ENCODE measurements at places on chromosomes 16 and 17.

- no peak for DNase-seq
These were observed 3.7 kb upstream of the CDK3 start for GRCh38 chr17:75996665-75997590.

GRCh38 chr16:60729051-60729450 is 1307.2 kb downstream of the CDH8 start:
- no peak for DNase-seq

GRCh38 chr16:12900156-12900555 is 1.2 kb upstream of the SHISA9 start:
- DNase-seq = no peak

GRCh38 chr17:35877345-35878029 is 2.7 kb downstream of the CCL5 start:
- DNase-seq = no peak

- peak; percentile 67 for DNase-seq
These were observed 4.3 kb upstream of the APRT start for GRCh38 chr16:88815901-88816589.

- DNase-seq = no peak
These were observed 145.3 kb upstream of the LHX1 start for GRCh38 chr17:36791942-36792475.

GRCh38 chr16:23527961-23528643 is 17.8 kb upstream of the GGA2 start:
- no peak for DNase-seq

All from SHP77 (cell line).